ENCODE measurements at places on chromosomes 4 and X. TPM values are rescaled to one million over a fixed set of nuclear protein-coding genes. Genes with fewer than 3 reads are reported as not detected.

Gene UGT2B10
- not detected for total RNA-seq

Gene ZNF711
- 87.8 TPM for total RNA-seq

Gene TAF9B
- 30.0 TPM for total RNA-seq

Gene MPC1L
- not detected for total RNA-seq

Gene AFAP1
- 74.6 TPM for total RNA-seq

Gene SPIN2A
- 1.9 TPM for total RNA-seq

Gene SPACA5
- total RNA-seq, result not detected

Gene SRPX
- 5.2 TPM for total RNA-seq

Gene CYSLTR1
- 2.6 TPM for total RNA-seq

DNA sequence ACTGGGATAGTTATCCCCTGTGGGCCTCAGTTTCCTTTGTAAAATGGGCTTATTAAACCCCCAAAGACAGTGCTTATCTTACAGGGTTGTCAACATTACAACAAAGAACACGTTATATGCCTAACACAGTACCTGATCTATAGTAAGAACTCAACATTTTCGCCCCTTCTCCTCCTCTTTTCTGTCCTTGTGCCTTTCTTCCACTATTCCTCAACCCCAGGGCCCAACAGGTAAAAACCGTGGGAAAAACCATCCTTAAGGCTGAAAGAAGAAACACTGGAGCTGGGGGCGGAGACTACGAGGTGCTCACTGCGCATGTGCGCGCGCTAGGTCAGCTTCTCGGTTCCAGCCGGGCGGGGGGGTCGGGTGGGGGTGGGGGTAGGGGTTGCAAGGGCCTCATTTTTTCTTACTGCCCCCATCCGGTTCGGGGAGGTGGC, 426 bp upstream of the XIAP start:
- peak; percentile 78 for DNase-seq

DNA sequence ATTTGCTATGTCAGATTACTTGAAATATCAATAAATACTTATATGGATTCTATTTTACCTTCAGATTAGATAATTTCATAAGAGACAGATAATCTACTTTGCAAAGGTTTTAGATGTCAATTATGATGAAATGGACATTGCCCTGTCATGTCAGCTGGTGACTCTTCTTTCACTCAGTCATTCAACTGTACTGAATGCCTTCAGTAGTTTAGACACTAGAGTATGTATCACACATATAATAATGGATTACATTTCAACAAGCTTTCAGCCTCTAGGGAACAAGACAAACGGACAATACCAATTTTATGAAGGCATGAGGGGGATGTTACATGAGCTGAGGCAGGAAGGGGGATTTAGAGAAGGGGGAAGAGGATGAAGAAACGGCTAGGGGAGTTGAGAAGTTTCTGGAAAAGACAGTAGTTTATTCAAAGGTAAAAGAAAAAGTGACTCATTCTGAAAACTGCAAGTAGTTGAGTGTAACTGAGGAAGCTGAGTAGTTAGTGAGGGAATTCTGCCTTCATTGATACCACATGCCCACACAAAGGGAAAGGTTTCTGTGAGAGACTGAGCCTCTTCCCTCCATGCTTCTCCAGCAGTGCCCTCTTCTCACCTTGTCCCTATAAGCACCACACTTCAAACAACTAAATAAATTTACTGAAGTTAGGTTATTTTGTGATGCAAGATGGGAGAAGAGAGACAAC, 25.7 kb downstream of the SLC9B2 start:
- DNase-seq, result no peak

DNA sequence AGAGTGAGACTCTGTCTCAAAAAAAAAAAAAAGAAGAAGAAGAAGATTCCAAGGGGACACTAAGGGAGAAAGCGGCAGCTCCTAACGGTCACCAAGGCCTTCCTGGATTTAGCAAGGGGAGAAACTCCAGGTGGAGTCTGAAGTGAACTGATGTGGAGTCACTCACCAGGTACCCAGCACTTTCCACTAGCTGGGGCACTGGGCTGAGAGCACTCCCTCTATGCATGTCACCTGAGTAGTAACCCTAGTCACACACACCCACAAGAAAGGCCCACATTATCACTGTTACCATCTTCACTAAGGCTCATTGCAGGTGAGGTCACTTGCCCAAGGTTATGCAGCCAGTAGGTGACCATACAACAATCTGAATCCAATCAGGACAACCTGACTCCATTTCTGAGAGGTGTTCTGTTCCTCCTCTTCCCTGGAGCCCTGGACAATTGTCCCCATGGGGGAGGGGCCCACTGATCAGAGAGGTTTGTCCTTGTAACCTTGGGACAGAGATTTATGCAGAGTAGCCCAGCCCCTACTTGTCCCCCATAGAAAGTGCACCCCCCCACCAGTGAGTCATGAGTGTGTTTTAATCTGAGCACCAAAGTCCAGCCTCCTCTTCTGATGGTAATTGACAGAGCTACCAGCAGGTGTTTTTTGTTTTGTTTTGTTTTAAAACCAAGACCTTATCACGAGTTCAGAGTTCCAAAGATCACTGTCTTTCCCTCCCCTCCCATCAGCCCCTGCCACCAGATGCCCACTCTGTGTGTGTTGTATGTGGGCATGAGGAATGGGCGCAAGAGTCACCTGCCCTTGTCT, 5.9 kb upstream of the SASH3 start:
- no peak for DNase-seq

- no peak for DNase-seq
Measured at GRCh38 chr4:56804551-56804950, 16.9 kb downstream of the SPINK2 start.

GRCh38 chrX:26286836-26287235, 70.9 kb downstream of the MAGEB5 start:
- no peak for DNase-seq

GRCh38 chr4:47483745-47484144, 1.3 kb upstream of the ATP10D start:
- no peak for DNase-seq

DNA sequence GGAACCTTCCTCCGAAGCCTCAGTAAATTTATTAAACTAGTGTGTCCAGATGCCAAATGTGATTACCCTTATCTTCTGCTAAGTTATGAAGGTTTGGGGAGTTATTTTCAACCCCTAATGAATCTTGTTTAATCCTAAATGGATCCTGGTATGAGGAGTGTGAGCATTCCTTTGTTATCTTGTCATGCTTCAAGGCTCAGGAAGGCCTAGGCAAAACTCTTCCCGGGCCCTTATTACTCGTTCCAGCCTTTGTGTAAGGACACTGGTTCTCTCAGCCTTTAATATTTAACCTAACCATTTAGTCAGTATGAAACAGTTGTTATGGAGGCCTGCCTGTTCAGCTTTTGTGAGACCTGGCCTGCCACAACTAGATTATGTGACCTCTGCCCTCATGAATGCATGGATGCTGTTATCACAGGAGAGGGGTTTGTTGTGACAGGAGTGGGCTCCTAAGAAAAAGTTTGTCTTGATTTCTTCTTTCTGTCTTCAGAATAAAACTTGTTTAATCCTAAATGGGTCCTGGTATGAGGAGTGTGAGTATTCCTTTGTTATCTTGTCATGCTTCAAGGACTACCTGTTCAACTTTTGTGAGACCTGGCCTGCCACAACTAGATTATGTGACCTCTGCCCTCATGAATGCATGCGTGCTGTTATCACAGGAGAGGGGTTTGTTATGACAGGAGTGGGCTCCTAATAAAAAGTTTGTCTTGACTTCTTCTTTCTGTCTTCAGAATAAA, 181.7 kb downstream of the SLC39A8 start:
- no peak for DNase-seq

- no peak for DNase-seq
Measured at GRCh38 chr4:132827522-132827921, 321.6 kb upstream of the PCDH10 start.

GRCh38 chr4:8703857-8704495, 111.4 kb downstream of the CPZ start:
- no peak for DNase-seq

- DNase-seq, result no peak
Measured at GRCh38 chrX:9557521-9557920, 92.7 kb downstream of the TBL1X start.

DNA sequence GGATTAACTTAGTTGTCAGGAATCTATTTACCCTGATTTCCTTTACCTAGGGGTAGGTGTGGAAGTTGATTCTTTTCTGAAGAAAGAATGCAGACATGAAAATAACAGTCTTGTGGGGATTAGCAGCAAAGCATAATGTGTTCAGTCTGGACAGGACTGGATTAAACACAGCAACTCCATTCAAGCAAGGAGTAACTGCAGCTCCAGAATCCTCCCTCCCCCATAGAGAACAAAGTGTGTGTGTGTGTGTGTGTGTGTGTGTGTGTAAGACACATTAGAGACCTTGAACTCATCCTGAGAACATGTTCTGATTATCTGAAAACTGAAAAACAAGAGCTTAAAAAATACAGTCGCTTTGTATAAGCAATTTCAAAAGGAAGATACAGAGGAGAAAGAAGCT, 9.3 kb downstream of the C4orf54 start:
- no peak for DNase-seq

GRCh38 chr4:94408549-94409374, 43.0 kb upstream of the PDLIM5 start:
- no peak for DNase-seq

DNA sequence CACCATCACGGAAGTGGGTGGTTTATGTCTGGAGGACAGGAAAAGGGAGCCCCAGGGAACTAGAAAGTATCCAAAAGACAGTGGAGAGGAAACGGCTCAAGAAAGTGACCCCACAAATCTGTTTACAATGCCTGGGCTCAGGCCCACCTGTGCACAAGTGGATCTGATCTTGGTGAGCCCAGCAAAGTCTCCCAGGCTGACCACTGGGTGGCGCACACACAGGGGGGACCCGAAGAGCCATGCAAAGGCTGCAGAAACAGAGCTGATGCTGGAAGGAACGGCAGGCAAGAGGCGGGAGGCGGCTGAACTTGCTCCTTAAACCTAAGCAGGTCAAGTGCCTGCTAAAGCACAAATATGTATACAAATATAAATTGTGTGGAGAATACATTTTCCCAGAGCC, 9.6 kb downstream of the HAUS7 start:
- peak; percentile 43 for DNase-seq

DNA sequence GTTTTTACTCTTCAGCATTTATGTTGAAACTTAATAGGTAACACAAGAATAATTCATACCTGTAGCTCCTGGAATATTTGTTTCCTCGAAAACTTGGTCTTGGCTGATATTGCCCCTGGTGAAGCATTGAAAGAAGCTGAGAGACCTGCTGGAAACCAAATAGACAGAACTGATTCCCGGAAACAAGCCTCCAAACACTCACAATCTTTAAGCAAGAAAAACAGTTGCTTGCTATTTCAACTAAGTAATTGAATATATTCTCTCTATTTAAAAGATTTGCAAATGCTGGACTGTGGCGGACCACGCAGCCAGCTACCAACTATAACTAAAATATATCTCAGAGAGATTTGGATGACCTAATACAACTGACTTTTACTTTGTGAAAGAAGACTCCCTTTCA, 3.6 kb downstream of the PCDH18 start:
- DNase-seq, result no peak

DNA sequence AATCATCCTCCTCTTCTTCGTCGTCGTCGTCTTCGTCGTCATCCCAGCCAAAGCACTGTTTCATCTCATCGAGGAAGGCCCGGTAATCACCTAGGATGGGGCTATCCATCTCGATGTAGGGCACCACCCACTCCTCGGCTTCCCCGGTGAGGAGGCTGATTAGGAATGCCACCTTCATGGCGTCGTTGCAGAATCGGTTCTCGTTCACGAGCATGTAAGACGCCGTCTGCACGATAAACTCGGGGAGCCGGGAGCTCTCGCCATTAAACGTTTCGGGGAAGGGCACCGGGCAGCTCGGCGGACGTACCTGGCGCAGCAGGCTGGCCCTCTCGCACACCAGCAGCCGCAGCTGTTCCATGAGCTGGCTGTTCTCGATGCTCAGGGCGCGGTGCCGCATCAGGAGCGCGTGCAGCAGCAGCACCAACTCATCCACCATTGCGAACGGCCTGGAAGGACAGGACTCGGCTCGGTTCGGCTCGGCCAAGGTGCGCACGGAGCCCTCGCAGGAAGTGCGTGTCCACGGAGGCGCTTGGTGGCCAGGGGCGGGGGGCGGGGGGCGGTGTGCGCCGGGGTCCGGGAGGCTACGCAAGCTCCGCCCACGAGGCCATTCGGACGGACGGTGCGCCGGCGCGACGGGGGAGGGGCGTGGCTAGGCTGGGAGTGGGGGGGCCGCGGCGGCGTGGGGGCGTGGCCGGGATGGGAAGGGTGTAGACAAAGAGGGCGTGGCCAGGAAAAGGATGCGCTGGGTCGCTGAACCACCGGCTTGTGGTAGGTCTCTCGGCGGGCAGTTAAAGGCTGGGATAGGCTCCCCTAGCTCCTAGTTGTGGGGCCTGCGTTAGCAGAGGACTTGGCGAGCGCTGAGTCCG, at the start of gene LDOC1:
Gene LDOC1, minus strand, starts transcription at position 544 of the 866 bp plus-strand sequence. Its CDS starts 108 bp downstream, at position 436.
- DNase-seq, result peak; percentile 90

DNA sequence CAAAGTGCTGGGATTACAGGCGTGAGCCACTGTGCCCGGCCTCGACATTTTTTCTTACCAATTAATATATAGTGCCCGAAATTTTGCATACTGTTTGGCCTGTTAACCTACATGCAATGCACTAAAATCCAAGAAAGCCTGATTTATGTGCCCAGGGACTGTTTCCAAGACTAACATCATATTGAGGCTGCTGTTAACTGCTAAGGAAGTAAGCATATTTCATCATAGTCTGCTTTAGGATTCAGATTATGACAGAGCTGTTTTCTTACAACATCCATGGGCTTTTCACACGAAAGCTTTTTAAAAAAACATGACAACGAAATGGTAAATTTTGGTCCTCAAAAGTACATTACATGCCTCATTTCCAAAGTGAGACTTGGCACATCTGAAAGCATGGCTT, 84.4 kb downstream of the STOX2 start:
- DNase-seq, result no peak

- DNase-seq, result peak; percentile 32
Measured at GRCh38 chr4:139655116-139655515, 10.5 kb upstream of the MGST2 start.

DNA sequence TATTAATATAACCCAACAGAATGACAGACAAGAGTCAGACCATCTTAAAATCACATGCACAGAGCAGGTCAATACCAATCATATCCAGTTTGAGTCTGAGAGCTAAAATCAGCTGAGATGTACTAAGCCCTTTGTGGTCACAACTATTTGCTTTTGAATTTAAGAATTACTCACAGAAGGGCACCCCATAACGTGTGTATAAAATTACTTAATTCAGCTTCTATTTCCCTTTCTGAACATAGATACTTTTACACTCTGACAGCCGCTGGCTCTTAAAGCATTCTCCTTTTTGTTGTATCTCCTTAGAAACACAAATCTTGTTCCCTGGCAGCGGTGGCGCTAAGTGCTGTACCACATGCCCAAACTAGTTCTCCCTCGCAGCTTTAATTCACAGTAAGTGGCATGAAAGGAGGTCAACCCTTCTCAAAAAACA, 14.8 kb upstream of the PPARGC1A start:
- DNase-seq, result no peak

DNA sequence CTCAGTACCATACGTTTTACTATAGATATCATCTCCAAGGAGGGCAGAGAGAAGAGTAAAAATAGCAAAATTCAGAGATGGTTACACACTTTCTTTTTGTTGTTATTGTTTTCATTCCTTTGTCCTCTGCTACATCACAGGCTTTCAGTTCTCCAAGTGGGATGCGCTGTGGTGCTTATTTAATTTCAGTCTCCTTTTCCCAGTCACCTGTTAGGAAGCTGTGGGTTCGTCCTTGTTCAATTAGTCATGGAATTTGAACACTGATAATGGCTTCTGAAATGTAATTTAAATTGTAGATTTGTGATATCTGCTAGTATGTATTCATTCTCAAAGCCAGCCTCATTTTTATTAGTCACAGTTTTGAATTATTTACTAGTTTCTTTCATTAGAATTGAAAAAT, 38.8 kb upstream of the DHRSX start:
- no peak for DNase-seq

- DNase-seq, result no peak
Measured at GRCh38 chr4:31877429-31877828, 1157.3 kb downstream of the PCDH7 start.

GRCh38 chr4:36445480-36445879, 164.1 kb downstream of the DTHD1 start:
- DNase-seq, result no peak

All from cerebellum (tissue), 4 donors.